Caco-2 (cell line): ENCODE measurements at places on chromosomes 13 and 19.

- DNase-seq = no peak
Observed at GRCh38 chr13:24183741-24184182, 23.2 kb downstream of the SPATA13 start.

DNA sequence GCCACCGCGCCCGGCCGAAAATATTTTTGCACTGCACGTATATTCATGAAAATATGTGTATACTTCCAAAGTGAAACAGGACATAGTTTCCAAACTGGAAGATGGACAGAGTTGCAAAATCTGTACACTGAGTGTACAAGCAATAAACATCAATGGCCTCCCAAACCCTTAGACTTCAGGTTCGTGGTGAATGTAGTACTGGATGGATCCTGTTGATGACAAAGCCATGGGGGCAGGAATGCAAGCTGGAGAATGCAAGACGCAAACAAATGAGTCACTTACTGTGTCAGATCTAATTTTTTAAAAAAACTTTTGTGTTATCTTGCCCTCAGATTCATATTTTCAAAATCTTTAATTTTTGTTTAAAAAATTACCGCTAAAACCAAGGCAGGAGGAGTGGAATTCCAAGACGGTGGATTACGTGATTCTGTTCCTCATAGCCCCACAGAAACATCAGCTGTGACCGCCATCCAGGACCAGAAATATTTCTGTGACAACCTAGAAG lies 12.7 kb upstream of the LILRA2 start:
- DNase-seq = no peak

- DNase-seq = peak; percentile 90
Observed at GRCh38 chr19:39402346-39403300, 4.0 kb upstream of the ZFP36 start.

- no peak for DNase-seq
Observed at GRCh38 chr13:110617321-110618072, 2.2 kb downstream of the NAXD start.

DNA sequence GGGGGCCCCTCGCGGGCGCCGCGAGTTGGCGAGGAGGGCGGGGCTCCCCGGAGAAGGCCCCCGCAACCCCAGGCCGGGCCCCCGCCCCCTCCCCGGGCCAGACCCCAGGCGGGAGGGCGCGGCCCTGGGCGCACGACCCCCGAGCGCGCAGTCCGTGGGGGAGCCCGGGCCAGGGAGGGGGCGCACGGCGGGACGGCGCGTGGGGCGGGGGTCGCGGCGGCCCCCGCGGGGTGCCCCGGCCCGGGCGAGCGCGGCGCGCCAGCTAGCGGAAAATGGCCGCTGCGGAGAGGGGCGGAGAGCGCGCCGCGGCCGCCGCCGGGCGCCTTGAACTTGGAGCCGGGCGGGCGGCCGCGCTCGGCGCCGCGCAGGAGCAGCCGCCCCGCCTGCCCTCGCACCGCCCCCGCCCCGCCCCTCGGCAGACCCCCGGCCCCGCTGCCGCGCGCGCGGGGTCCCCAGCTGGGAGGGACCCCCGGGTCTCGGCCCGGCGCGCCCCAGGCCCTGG lies 6.4 kb upstream of the NFIC start:
- DNase-seq = no peak

DNA sequence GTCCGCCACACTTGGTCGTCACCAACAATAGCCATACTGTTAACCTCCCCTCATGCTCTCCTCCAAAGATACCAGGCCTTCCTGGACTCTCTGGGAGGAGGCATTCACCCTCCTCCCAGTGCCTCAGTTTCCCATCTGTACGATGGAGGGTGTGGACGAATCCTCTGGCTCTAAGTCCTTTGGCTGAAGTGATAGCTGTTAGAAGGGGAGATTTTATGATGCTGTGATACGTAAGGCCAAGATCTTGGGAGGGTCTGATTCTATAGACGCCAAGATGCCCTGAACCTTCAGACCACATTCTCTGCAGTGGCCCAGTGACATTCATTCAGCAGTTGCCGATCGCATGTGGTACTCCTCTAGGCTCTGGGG lies 14.8 kb upstream of the NOP53 start:
- no peak for DNase-seq

- no peak for DNase-seq
Observed at GRCh38 chr19:2282862-2283237, 875 bp upstream of the PEAK3 start.

- no peak for DNase-seq
Observed at GRCh38 chr19:55352040-55352439, 2.5 kb downstream of the COX6B2 start.

GRCh38 chr13:72599178-72599743 lies 128.2 kb downstream of the MZT1 start:
- DNase-seq = no peak

GRCh38 chr13:61286148-61286745 lies 129.4 kb downstream of the PCDH20 start:
- DNase-seq = peak; percentile 54

DNA sequence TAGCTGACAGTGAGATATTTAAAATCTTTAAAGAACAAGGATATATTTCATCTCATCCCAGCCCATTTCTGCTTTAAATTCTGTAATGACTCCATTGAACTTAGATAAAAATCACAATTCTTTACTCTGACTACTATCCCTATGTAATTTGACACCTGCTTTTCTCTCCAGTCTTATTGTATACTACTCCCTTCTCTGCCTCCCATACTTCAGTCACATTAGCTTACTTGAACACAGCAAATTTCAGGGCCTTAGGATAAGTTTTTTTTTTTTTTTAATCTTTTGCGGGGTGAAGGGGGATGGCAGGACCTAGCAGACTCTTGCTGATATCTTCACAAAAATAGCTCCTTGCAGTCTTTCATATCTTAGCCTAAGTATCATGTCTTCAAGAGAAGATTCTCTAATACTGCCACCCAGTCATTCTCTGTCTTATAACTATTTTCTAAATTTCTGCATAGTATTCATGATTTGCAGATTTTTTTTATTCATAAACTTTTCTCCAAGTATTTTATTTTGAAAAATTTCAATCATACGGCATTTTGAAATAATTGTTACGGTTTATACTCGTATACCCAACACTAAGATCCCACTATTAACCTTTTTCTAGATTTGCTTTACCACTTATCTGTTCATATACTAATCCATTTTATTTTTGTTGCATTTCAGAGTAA lies 151.4 kb downstream of the PCCA start:
- no peak for DNase-seq
